MCF 10A (cell line): ENCODE measurements at places on chromosomes 7 and 10. TPM values are rescaled to one million over a fixed set of nuclear protein-coding genes. Genes with fewer than 3 reads are reported as not detected.
A peak's percentile ranks its signal among the peaks of the same experiment; 100 is the strongest.

DNA sequence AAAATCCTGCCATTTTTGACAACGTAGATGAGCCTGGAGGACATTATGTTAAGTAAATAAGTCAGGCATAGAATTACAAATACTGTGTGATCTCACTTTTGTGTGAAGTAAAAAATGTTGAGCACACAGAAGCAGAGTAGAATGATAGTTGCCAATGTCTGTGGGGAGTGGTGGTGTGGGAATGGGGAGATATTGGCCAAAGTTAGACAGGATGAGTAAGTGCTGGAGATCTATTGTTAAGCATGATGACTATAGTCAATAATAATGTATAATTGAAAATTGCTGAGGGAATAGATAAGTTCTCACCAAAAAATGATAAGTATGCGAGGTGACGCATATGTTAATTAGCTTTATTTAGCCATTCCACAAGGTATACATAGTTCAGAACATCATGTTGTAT is 92.0 kb downstream of the GPR85 start:
- DNase-seq: no peak

- DNase-seq: no peak
Observed at GRCh38 chr7:50641442-50642405, 76.5 kb upstream of the DDC start.

DNA sequence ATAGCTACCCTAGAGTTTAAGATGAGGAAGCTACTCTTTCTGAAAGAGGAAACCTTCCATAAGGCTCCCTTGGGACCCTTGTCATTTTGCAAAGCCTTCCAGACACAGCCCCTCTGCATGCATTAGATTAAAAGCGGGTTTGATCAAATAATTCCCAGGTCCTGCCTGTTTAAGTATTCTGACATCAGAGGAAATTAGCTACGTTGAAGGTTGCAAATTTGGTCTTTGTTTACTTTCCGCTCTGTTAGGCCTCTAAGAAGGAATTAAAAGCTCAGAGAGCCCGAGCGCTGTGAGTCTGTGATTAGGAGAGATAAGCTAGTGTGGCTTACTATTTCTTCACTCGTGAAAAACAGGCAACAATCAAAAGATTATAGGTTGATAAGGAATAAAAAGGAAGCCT is 1.4 kb upstream of the THSD7A start:
- DNase-seq: no peak

GRCh38 chr10:112471878-112472487 is 25.0 kb downstream of the VTI1A start:
- DNase-seq: peak; percentile 64

- peak; percentile 65 for DNase-seq
Observed at GRCh38 chr10:88389456-88389855, 193.7 kb downstream of the RNLS start.

DNA sequence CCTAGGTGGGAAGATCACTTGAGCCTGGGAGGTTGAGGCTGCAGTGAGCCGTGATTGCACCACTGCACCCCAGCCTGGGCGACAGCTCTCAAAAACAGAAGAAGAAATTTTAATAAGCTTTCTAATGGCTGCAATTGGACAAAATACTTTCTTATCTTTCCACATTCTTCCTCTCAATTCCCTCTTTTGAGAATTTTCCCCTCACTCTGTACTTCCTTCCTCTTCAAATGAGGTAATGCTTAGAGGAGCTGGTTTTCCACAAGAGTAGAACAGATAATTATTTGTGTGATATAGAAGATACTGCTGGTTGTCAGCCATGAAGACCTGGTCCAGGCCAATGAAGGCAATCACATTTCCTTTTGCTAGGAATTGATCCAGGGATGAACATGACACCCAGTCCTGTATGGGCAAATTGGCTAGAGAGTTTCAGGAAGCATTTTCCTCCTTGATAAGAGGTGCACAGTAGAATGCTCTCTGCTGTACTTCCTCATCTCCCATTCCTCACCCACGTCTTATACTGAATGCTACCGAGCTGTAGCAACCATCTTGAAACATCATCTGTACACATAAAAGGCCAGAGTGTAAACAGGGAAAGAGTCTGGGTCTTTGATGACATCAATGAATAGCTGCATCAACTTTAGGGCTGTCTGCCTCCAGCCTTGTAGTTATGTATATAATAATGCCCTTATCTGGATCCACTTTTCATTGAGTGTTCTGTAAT is 103.9 kb downstream of the CDK6 start:
- DNase-seq: no peak

MTG1 gene
- 71.6 and 74.3 TPM in 2 replicates for total RNA-seq

GRCh38 chr7:75658802-75659201 is 79.9 kb downstream of the HIP1 start:
- DNase-seq: no peak

DNA sequence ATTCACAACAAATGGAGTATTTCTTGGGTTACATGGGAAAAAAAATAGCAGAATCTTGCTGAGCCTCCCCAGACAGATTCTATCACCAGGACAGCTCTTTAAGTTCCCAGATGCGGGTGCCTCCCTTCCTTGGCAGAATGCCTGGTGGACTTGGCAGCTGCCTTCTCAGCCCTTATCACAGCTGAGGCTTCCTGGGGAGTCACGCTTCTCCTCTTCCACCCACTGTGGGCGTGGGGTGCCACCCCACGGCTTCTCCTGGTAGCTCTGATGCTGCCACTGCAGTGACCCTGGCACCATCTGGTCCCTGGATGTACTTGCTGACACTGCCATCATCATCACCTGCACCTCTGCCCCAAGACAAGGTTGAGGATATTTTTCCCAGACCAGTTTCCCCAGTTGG is 16.2 kb upstream of the NME8 start:
- peak; percentile 83 for DNase-seq

DNA sequence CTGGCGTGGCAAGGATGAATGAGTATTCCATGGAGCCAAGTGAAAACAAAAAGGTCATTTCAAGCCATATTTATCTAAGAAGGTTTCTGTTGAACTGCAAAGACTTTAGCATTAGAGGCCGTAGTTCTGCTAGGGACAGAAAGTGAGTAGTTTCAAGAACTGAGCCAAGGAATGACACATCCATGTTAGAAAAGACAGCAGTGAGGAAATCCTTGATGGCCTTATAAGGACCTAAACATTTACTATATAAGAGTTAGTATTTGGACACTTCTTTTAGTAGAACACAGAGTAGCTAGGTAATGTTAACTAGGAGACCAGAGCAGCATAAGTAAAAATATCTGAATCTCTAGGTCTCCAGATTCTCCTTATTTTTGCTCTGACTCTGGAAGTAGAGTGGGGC is 329.8 kb upstream of the SEMA3D start:
- DNase-seq: no peak

DNA sequence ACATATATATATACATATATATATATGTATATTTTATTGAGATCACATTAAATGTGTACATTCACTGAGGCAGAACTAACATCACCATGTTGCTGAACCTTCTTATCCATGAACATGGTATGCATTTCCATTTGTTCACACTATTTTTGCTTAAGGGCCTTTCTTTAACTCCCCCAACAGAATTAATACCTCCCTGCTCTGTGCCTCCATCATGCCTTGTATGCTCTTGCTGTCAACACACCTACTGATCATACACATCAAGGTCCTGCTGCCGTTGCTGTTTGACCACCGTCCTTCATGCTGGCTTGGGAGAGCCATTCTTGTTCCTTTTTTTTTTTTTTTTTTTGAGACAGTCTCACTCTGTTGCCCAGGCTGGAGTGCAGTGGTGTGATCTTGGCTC is 43.5 kb downstream of the EPHB4 start:
- no peak for DNase-seq

JAKMIP3 gene
- total RNA-seq: not detected in 2 replicates

MALSU1 gene
- total RNA-seq: 64.8 and 78.3 TPM in 2 replicates
